ENCODE measurements at places on chromosomes 2 and 18.

GRCh38 chr2:221502270-221503010, 69.7 kb downstream of the EPHA4 start:
- no peak for DNase-seq

DNA sequence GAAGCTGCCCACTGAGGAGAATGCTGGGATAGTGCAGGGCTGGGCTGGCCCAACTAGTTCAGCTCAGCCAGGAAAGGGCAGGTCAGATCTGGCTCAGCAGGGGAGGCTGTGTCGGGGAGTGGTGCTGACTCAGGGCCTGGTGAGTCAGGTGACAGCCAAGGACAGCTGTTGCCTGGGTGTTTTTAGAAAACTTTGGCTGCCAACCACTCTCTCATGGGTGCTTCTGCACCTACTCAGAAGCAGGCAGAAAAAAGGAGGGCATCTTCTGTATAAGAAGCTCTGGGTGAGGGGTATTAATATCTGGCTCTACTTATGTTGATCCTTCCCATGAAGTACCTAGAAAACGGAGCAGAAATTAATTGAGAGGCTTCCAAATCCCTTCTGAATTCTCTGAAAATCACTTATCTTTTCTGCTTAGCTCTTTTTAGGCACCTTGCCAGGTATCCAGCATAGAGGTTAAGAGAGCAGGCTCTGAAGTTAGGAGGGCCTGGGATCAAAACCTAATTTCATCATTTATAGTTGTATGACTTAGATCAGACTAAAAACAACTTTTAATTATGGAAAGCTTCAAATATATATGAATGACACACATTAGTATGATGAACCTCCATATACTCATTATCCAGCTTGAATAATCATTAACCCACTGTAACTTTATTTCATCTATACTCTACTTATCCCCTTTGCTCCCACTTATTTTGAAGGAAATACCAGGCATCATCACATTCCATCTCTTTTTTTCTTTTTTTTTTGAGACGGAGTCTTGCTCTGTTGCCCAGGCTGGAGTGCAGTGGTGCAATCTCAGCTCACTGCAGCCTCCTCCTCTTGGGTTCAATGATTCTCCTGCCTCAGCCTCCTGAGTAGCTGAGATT, 15.5 kb upstream of the RAB10 start:
- peak; percentile 78 for DNase-seq

DNA sequence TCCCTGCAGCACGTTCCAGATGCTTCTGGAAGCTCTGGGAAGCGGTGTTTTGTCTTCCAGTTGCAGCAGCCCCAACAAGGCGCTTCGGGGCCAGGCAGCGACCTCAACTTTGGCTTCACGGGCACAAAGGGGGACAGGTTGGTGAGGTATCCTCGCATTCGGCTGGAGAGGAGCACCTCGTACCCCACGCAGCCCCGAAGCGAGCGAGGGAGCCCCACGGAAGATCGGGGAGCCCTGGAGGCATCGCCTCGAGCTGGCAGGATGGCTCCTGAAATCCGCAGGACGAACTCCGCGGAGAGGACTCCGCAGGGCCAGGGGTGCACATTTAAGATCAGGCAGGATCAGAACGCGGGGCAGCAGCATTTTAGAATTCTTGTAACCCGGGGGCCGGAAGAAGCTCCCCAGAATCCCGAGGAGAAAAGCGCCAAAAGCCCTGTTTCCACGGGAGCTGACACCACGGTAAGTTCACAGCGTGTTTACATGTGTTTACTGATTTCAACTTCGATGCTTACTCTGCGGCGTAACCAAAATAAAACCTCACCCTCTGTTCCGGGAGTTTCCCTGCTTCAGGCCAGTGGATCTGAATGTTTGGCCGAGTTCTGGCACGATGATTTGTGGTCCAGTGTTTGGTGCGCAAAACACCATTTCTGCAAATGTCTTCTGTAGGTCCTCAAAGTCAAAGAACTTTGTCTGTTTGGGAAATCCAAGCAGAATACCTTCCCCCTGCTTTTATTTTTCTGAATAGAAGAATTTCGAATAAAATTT, 212.5 kb downstream of the NEDD4L start:
- DNase-seq, result no peak

- DNase-seq, result no peak
Observed at GRCh38 chr18:49070552-49070951, 119.8 kb upstream of the SMAD7 start.

GRCh38 chr2:166373951-166374350, 1.8 kb downstream of the SCN9A start:
- DNase-seq, result no peak

DNA sequence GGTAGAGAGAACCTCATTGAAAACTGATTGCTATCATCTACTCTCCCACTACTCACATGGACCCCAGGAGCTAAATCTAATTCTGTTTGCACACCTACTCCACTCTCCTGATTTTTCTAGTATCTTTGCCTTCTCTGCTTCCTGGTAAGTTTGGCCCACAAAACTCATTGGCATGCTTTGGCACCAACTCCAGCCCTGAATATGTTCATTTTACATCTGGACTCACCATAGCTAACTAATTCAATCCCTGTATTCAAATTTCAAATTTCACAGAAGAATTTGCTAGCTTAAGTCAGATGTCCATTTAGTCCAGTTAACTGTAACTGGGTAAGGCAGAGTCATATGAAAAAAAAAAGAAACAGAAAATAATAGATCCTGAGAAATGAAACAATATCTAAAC, 442.1 kb downstream of the SUCLG1 start:
- no peak for DNase-seq

GRCh38 chr2:163252199-163252598, 413.6 kb upstream of the KCNH7 start:
- DNase-seq, result no peak

- DNase-seq, result no peak
Observed at GRCh38 chr2:17136231-17136630, 382.0 kb downstream of the RAD51AP2 start.

- peak; percentile 81 for DNase-seq
Observed at GRCh38 chr2:5696945-5697521, 4.8 kb downstream of the SOX11 start.

DNA sequence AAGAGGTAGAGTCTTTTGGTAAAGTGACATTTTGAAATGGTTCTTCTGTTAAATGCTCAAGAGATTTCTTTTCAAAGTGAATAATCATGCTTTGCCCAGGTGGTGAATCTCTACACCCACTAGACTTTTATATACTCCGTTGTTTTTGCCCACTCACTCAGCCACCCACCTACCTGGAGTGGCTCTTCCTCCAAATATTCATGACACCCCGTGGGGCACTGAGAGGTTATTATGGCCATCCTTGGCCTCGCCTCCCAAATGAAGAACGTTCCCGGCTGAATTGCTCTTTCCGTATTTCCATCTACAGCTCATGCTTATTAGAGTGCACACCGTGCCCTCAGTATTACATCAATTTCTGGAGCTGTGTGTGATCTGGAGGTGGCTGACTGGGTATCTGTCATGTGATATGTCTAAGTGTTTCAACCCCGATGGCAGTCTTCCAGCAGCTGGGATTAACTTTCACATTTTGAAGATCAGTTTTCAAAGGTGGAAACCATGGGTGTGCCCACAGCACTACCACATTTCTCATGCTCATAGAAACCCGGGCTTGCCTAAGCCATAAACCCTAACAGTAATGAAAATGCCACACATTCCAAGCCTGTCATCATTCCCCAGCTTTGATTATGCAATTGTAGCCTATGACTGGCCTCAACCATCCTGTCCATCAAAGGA, 406.6 kb upstream of the MMADHC start:
- peak; percentile 3 for DNase-seq

GRCh38 chr2:11481789-11482472, 16.0 kb upstream of the E2F6 start:
- DNase-seq, result no peak

DNA sequence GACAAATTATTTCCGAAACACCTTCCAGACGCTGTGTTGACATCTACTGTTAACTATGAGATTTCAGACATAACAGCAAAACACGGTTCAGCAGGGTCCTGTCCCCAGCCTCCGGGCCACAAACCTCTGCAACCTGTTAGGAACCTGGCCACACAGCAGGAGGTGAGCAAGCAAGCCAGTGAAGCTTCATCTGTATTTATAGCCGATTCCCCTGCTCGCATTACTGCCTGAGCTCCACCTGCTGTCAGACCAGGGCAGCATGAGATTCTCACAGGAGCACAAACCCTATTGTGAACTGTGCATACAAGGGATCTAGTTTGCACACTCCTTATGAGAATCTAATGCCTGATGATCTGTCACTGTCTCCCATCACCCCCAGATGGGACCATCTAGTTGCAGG, 31.1 kb downstream of the NDUFA10 start:
- peak; percentile 11 for DNase-seq

DNA sequence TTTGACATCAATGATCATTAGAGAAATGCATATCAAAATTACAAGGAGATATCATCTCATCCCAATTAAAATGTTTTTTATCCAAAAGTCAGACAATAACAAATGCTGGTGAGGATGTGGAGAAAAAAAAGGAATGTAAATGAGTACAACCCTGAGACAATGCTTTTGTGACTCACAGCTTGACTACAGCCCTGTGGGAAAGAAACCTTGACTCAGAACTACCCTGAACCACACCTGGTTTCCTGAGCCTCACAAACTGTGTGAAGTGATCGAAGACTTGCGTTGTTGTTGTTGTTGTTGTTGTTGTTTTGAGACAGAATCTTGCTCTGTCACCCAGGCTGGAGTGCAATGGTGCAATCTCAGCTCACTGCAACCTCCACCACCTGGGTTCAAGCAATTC, 266.6 kb upstream of the MYT1L start:
- DNase-seq, result no peak

- DNase-seq, result no peak
Observed at GRCh38 chr2:132404056-132404455, 12.5 kb upstream of the GPR39 start.

- DNase-seq, result peak; percentile 48
Observed at GRCh38 chr2:10811517-10811916, 1.1 kb downstream of the PDIA6 start.

- no peak for DNase-seq
Observed at GRCh38 chr2:19807866-19808265, 93.9 kb downstream of the TTC32 start.

GRCh38 chr2:46248171-46248570, 49.0 kb upstream of the EPAS1 start:
- DNase-seq, result no peak

- DNase-seq, result no peak
Observed at GRCh38 chr2:32941944-32942690, 4.6 kb upstream of the LTBP1 start.

- no peak for DNase-seq
Observed at GRCh38 chr2:130341562-130342019, 1.1 kb upstream of the IMP4 start.

- no peak for DNase-seq
Observed at GRCh38 chr2:212596276-212596675, 57.7 kb upstream of the ERBB4 start.

GRCh38 chr2:102489646-102490045, 16.6 kb downstream of the SLC9A4 start:
- no peak for DNase-seq

DNA sequence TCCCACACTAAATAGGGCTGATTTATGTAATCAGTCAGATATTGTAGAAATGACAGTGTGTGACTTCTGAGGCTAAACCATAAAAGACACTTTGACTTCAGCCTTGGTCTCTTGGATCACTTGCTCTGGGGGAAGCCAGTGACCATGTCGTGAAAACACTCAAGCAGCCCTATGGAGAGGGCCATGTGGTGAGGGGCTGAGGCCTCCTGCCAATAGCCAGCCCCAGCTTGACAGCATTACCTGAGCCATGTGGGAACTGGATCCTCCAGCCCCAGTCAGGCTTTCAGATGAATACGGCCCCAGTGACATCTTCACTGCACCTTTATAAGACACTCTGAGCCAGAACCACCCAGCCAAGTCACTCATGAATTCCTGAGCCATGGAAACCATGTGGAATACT, 20.8 kb downstream of the TNS1 start:
- no peak for DNase-seq

DNA sequence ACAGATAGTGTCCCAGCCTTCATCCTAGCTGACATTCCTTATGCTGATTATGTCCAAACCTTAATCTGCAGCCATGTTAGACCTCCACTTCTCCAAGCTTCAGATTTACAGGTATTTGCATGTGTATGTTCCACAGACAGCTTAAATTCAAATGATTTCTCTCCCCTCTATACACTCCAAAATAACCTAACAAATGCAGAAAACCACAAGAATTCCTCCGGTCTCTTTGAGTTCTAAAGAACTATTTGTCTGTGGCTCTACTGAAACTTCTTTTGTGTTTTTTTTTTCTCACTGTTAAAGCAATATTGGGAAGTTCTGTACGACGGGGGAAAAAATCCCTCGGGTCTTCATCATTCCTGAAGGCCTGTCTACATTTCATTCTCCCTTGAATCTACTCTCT, 8.6 kb downstream of the NDUFS1 start:
- no peak for DNase-seq

All from ELF-1 (cell line).